ENCODE measurements at places on chromosomes 6 and 20.

DNA sequence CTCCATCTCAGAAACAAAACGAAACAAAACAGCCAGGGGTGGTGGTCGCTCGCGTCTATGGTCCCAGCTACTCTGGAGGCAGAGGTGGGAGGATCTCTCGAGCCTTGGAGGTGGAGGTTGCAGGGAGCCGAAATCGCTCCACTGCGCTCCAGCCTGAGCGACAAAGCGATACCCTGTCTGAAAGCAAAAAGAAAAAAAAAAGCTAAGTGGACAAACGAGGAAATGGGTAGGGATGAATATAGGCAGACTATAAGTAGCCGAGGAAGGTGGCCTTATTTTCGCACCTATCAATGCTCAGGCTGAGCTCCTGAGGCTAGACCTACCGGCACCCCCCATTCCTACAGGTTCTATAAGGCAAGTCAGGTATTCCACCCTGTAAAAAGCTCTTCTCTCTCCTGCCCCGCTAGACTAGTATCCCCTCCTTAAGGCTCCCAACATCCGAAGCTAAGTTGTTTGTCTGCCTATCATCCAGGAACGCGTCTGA lies 650 bp upstream of the CASP8AP2 start:
- DNase-seq = peak; percentile 22

DNA sequence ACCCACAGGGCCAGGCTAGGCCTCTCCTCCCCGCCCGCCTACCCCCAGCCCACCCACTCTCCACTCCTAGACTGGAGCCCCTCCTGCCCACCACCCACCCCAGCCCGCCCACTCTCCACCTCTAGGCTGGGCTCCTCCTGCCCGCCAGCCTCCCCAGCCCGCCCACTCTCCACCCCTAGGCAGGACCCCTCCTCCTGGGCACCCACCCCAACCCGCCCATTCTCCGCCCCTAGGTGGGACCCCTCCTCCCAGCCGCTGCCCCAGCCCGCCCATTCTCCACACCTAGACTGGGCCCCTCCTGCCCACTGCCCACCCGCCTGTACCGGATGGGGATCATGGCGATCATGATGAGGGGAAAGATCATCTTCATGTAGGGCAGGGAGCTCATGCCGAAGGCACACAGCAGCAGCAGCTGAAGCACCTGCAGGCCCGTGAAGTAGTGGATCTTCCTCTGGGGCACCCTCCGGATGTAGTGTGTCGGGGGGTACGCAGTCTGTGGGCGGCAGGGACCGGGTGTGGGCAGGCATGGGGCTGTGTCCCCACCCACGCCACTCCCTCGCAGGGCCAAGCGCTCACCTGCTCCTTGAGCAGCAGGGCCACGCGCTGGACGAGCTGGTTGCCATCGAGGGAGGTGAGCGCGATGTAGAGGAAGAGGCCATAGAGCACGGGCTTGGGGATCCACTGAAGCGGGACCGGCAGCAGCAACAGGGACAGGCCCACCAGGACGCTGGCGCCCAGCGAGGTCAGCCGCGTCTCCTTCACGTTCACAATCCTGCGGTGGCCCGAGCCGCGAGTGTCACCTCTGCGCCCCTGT lies 10.8 kb downstream of the SLC4A11 start:
- no peak for DNase-seq

GRCh38 chr6:511488-512137 lies 120.1 kb downstream of the IRF4 start:
- DNase-seq = no peak

DNA sequence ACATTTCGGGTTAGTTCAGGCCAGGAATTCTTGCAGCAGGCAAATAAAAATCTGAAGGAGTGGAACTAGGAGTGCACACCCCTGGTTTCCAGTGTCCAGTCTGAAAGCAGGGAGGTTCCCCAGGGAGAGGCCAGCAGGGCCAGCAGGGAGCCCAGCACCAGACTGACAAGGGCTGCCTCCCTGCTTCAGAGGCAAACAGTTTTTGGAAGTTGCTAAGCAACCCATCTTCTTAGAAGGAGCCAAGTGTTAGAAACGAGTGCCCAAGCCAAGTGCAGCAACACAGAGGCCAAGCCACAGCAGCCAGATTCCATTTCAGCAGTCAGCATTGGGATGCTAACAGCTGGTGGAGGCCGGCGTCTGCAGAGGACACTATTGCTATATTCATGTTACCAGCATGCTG lies 179.1 kb downstream of the SYNDIG1 start:
- DNase-seq = no peak

- no peak for DNase-seq
These were observed 401.7 kb downstream of the PRKN start for GRCh38 chr6:162325826-162326225.

GRCh38 chr6:24640166-24640565 lies 5.8 kb downstream of the KIAA0319 start:
- DNase-seq = no peak

- no peak for DNase-seq
These were observed 4.6 kb upstream of the TBPL1 start for GRCh38 chr6:133948472-133948871.

GRCh38 chr6:3314621-3315467 lies 56.1 kb downstream of the PSMG4 start:
- DNase-seq = no peak

Data from transverse colon (tissue), 4 donors.